Cardiac muscle cell (in vitro differentiated cells and primary cell): ENCODE measurements at places on chromosomes 7 and 10. TPM values are rescaled to one million over a fixed set of nuclear protein-coding genes. Genes with fewer than 3 reads are reported as not detected.

SLC35B4 gene
- total RNA-seq = 7.1 and 8.6 TPM in 2 replicates

PRPS1L1 gene
- total RNA-seq = not detected in 2 replicates

DNA sequence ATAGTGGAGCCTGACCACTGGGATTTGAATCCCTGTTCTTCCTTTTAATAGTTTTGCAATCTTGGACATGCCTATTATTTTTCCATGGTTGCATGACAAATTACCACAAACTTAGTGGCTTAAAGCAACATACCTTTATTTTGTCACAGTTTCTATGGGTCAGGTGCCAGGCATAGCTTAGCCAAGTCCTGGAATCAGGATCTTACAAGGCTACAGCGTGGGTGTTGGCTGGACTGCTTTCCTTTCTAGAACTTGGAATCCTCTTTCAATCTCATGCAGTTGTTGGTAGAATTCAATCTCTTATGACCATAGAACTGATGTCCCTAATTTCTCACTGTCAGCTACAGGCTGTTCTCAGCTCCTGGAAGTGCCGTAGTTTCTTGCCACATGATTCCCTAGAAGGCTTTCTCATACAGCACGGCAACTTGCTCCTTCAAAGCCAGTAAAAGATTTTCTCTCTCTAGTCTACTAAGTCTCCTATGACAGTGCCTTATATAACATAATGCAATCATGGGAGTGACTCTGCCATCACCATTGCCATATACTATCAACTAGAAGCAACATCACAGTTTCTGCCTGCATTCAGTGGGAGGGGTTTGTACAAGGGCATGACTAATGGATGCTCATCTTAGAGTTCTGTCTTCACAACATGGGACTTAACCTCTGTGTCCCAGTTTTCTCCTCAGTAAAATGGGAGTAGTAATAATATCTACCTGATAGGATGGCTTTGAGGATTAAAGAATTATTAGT lies 243.4 kb upstream of the FZD1 start:
- DNase-seq = no peak
- H3K4me1 ChIP-seq = no peaks in the 10 kb centered on the region
- H3K27ac ChIP-seq = no peak overlapping the region
- no peaks in the 10 kb centered on the region for H3K27me3 ChIP-seq
- H3K36me3 ChIP-seq = no peaks in the 10 kb centered on the region
- H3K4me3 ChIP-seq = no peak overlapping the region

MTPN gene
- 110 and 141 TPM in 2 replicates for total RNA-seq

OR2A7 gene
- total RNA-seq = 0.18 TPM in 1 of 2 replicates, not detected in the other

KLF14 gene
- total RNA-seq = not detected in 2 replicates
